ENCODE measurements at places on chromosomes 13 and 19.
A peak's percentile ranks its signal among the peaks of the same experiment; 100 is the strongest.

DNA sequence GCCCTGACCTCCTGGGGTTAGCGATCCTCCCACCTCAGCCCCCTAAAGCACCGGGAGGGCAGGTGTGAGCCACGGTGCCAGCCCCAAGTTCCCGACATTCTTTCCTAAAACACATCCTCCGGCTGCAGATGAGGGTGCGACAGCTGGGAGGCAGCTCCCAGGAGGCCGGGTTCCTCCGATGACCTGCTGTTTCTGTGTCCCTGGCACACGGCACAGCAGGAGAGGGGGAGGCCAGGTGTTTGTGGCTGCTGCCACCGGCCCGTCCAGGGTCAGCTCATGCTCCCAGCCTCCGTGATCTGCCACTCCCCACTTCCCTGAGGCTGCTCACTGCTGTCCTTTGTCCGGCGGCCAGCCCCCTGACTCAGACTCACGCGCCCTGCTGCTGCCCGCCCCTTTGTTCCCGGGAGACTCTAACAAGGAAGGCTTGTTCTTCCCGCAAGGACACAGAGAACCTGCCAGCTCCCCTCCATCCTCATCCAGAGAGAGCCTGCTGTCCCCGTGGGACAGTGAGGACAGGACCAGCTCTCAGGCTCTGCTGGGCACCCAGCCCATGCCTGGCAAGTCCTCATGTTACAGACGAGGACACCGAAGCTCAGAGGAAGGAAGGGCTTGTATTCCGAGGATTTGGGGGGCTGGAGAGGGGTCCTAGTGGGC lies 10.6 kb upstream of the MADCAM1 start:
- DNase-seq, result no peak

GRCh38 chr19:39942366-39942730 lies 7.9 kb upstream of the FCGBP start:
- DNase-seq, result no peak

- no peak for DNase-seq
Observed at GRCh38 chr13:47005756-47006414, 109.0 kb upstream of the HTR2A start.

DNA sequence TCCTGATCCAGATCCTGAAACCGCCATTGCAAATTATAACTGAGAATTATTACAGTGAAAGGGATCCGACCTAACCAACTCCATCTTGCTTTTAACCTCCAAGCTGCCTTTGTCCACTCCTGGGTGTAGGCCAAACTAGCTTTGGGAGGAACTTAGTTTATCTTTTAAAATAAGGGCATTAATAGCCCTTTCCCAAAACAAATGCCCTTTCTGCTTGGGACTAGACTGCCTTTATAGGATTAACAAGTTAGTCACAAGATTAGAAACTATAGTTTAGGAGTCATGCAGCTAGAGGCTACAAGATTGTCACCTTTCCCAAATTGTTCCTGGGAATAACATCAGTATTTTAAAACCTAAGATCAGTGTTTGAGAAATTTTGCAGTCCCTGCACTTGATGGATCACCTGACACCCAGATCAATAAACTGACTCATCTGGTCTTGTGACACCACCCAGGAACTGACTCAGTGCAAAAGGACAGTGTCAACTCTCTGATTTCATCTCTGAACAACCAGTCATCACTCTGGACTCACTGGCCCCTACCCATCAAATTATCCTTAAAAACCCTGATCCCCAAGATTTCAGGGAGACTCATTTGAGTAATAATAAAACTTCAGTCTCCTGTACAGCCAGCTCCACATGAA lies 4.1 kb upstream of the ZNF841 start:
- no peak for DNase-seq

DNA sequence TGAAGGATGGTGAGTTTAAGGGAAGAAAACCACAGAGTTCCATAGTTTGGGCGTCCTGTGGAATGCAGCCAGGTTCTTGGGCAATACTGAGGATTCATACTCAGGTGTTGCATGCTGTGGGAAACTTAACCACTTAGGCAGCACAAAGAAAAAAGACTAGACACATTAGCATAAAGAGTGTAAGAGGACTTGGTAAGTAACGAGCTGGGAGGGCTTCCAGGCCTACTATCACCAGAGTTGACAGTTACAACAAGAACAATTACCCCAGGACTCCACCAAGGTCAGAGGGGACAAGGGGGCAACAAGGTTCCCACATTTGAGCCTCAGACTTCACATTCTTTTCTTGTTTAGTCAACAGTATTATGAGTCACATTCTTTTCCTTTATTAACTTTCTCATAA lies 33.2 kb downstream of the KCTD12 start:
- no peak for DNase-seq

DNA sequence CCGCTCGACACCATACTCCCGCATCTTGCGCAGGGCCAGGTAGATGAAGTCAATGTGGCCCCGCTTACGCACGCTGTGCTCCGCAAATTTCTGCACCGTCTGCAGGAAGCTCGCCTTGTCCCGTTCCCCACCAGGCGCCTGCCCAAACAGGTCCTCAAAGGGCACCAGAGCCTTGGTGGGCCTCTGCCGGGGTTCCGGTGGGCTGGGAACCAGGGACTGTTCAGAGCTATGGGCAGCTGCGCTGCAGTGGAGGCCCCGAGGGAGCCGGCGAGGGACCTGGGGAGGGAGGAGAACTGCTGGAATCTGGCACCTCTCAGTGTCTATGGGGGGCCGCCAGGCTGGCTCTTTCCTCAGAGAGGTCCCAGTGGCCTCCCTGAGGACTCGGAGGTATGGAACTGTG lies 8.3 kb upstream of the ZNF653 start:
- DNase-seq, result no peak

- DNase-seq, result no peak
Observed at GRCh38 chr13:30906411-30907051, 460 bp downstream of the MEDAG start.

DNA sequence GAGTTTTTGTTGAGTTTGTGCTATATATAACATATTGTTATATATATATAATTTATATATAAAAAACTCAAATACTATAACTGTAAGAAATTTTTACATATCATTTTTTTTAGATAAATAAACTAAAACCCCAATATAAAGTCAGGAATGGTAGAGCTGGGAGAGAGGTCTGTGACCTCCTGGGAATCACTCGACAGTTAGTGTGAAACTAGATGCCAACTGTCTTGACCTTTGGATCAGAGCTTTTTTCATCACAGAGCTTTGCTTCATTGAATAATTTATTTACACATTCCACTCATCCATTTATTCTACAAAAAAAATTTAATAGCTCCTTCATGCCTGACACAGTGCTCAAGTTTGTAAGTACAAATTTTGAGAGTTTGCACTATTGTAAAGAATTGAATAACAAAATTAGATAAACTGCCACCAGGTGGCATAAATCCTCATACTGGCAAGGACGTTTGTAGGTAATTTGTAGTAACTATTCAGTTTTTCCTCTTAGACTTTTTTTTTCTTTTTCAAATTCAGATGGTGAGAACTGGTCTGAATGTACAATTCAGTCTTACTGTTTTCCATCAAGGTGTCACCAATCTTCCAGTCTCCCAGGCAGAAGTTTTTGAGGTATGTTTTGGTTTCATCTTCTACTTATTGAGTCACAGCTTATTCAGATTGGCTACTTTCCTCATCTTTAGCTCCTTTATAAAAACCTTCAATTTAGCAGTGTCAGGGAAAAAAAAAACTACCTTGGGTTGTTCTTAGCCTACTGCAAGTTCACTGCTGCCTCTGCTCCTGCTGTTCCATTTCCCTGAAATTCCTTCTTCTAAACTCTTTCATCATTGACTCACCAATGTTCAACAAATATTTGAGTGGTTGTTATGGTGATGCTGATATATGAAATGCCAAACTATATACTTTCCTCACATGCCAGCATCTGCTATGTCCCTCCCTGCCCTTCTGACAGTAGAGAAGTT lies 28.7 kb downstream of the LACC1 start:
- peak; percentile 34 for DNase-seq

DNA sequence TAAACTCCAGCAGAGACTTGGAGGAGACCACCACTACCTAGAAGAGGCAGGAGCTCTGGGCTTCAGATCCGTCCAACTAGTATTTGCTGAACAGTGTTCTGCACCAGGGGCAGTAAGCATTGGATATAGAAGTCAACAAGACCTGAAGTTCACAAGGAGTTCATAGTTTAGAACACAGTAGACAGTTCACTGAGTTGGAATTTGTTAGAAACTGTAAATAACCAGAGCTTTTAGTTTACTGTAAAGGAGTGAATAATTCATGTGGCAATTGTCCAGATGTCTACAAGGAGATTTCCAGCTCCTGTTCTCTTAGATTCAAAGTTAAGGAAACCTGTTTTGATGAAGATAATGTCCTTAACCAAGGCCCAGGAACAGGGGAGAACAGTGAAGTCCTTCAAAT lies 128.9 kb downstream of the COG6 start:
- no peak for DNase-seq

DNA sequence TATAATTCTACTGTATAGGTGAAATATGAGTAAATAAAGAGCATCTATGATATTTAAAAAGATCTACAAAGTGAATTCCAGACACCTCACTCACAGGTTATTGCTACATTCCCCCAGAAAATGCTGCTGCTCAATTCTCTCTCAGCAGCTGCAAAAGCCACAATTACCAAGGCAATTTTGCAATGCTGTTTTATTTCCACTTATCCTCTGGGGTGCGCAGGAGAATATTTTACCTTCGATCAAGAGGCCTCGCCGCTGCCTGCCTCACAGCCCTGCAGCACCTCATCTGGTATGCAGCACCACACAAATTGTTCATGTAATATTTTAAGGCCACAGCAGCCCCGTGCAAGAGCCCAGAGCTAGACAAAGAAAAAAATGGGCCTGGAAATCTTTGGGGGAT lies 333.2 kb downstream of the DNAJC15 start:
- no peak for DNase-seq

DNA sequence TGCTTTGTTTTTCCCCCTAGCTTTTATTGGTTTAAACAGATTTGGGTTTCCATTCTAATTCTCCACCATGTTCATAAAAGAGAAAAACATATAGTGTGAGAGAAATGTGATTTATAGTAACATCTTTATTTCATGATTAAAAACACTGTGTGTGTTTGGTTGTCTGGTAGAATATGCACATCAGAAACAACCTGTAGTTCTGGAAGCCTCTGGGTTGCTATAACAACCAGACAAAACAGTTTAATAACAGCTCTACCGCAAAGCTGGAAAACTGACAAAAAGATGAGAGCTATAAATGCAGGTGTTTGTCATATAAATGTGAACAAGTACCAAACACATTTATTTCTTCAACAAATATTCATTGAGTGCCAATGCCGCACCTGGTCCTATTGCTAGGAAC lies 9.8 kb downstream of the KBTBD6 start:
- no peak for DNase-seq

DNA sequence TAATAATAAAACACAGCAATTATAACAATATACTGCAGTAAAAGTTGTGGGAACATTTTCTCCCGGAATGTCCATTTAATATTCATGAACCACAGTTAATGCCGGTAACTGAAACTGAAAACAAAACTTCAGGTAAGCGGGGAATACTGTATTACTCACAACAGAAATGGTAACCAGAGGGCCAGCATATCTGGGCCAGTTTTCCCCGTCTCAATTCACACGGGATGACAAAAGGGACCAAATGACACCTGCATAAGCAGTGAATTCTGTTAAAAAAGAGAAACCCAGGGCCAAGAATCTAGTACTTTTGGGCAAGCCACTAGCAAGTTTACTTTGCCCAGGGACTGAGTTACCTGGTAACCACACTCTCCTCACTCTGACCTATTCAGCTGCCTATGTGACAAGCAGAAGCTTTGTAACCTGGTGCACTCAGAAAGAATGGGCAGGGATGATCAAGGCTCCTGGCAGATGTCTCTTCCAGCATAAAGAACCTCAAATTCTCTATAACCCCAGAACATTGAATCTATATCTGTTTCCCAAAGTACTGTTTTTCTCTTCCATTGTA lies 1171.2 kb downstream of the DIAPH3 start:
- no peak for DNase-seq

DNA sequence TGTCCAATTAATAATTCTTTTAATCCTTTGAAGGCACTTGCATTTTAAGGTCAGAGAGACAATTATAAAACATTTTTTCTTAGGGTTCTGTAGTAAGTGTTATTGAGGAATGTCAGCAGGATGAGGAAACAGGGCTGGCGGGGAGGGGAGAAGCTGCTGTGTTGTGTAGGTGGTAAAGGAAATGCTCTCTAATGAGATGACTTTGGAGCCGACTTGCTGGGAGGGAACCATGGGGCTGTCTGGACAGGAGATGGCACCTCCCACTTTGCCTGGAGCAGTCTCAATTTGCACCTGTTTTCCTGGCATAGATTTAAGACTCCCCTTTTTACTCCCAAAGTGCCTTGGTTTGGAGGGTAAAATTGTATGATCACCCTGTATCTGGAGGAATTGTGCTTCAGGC lies 230.4 kb downstream of the ATP8A2 start:
- DNase-seq, result no peak

DNA sequence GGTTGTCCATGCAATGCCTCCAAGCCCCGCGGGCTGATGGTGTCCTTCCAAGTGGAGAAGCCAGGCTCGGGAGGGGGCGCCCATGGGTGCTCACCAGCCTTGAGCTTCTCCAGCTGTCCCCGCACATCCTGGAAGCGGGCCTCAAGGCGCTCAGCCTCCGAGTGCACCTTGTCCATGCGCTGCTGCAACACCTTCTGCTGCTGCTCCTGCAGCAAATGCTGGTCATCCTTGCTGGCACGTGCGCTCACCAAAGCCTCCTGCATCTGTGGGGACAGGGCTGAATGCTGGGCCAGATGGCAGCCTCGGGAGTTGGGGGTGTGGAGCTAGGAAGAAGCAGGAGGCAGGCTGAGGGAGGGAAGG lies 22.8 kb upstream of the EMP3 start:
- no peak for DNase-seq

- DNase-seq, result peak; percentile 3
Observed at GRCh38 chr19:57850553-57851017, 926 bp downstream of the ZNF587 start.

- DNase-seq, result no peak
Observed at GRCh38 chr19:41564515-41565378, 11.2 kb upstream of the CEACAM21 start.

GRCh38 chr19:11324079-11324661 lies 15.3 kb downstream of the RAB3D start:
- DNase-seq, result peak; percentile 17

DNA sequence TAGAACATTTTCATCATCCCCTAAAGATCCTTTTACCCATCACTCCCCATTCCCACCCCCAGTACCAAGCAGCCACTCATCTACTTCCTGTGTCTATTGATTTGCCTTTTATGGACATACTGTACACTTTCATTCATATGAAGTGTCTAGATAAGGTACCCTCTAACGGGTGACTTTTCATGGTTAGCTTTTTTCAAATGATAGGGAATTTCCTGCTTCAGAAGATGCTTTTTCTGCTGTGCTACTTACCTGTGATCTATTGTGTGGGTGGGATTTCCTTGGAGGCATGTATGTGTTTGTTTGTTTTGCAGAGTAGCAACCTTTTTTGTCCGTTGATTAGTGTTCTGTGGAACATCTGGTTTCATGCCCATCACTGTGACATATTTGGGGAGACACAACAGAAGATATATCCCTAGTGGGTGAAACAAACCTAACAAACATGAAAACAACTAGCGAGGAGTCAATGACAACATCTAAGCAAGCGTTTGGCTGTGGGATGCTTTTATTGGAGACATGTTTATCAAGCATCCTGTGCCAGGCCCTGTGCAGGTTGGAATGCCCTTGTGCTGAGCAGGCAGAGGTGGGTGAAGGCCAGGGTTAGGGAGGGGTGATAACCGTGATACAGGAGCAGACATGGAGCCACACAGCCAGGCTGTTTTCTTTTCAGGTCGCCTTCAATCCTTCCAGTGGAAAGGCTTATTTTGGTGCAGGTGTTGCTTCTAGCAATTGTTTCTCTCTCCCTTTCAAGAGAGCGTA lies 17.6 kb downstream of the SPINT2 start:
- DNase-seq, result no peak

GRCh38 chr19:39124136-39124764 lies 1.3 kb upstream of the PAK4 start:
- DNase-seq, result peak; percentile 60

- no peak for DNase-seq
Observed at GRCh38 chr13:47680748-47681147, 320.3 kb downstream of the SUCLA2 start.
